ENCODE measurements at places on chromosomes 7 and 10.
A peak's percentile ranks its signal among the peaks of the same experiment; 100 is the strongest.

DNA sequence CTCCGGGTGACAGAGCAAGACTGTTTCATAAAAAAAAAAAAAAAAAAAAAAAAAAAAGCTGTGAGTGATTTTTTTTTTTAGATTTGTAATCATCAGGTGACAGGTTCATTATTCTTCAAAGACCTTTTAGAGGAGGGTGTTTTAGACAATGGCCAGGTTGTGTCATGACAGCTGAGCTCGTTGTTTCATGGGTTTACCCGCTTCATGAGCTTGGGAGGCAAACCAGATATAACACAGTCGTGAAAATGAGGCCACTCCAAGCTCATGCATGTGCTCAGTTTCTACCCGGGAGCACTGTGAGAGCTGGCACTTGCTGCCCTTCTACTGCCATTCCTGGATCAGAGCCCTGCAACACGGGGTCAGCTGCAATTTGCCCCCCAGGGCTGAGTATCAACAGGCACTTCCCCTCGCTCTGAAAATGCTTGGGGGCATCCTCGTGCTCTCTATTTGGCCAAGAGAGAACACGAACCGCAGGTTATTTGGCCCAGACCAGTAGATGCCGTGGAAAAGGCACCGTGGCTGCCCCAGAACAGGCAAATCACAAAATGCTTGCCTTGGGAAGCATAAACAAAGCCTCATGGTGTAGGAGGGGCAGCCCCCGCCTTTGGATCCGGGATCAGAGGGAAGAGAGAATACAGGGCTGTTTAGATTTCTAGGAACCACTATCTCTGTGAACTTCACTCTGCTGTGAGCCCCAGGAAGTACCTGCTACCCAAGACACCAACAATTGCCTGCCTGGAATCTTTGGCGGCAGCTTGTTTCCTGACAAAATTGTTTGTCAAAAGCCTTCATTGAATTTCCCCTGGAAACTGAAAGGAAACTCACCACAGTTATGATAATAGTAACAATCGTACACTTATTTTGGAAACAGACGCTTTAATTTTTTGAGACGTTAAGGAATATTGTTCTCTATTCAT lies 371.0 kb downstream of the FRMD4A start:
- no peak for DNase-seq

GRCh38 chr10:69387500-69387899 lies 29.2 kb downstream of the TACR2 start:
- DNase-seq: no peak

- DNase-seq: no peak
These were observed 136.9 kb downstream of the MBL2 start for GRCh38 chr10:52635651-52636050.

- no peak for DNase-seq
These were observed 1.3 kb downstream of the CTTNBP2 start for GRCh38 chr7:117871778-117872538.

GRCh38 chr10:9437131-9437530 lies 1382.6 kb downstream of the GATA3 start:
- DNase-seq: no peak

DNA sequence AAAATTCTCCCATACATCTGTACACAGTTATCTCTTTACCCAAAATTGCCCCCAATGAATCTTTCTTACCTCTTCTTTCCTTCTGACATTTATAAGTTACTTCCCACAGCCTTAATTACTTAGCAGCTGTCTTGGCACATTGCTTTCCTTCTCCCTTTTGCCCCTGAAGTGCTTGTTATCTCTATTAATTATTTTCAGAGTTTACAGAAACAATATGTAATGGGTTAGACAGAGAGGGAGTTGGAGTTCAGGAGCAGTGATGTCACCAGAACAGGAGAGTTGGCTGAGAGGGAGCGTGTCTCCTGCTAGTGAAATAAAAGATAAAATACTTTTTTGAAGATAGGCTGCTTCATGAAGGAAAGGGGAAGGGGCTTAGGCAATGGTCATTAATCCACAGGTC lies 57.4 kb downstream of the ITGB8 start:
- no peak for DNase-seq

GRCh38 chr7:100088621-100089457 lies at the start of gene COPS6:
Gene COPS6, plus strand, starts transcription at chr7:100088969. Its CDS starts 22 bp downstream, at chr7:100088991.
- DNase-seq: no peak

DNA sequence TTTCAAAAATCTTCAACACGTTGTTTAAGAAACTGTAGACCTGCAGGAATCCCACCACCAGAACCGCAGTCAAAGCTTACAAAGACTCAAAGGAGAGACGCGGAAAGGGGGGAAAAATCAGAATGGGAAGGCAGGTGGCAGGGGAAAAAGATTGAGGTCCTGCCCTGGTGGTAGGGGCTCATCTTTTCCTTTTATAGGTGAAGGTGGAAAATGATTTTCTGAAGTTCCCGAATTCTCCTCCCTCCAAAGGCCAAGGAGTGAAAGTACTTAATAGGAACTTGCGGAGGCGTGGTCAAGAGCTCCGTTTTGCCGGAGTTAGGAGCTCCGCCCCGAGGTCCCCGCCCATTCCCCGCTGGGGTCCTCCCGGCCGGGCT lies 724 bp downstream of the BBIP1 start:
- peak; percentile 78 for DNase-seq

DNA sequence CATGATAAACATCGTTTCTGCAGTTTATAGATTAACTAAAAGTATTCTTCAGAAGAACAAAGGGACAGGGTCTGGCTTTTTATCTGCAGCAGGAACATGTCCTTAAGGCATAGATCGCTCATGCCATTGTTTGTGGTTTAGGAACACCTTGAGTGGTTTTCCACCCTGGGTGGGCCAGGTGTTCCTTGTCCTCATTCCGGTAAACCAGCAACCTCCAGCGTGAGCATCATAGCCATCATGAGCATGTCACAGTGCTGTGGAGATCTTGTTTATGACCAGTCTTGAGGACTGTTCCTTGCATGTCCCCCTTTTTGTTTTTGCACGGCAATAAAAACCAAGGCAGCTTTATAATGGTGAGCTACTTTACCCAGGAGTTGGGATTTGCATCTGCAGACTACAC lies 33.9 kb downstream of the STOX1 start:
- no peak for DNase-seq

- DNase-seq: no peak
These were observed 174.0 kb upstream of the NEBL start for GRCh38 chr10:21071001-21071673.

DNA sequence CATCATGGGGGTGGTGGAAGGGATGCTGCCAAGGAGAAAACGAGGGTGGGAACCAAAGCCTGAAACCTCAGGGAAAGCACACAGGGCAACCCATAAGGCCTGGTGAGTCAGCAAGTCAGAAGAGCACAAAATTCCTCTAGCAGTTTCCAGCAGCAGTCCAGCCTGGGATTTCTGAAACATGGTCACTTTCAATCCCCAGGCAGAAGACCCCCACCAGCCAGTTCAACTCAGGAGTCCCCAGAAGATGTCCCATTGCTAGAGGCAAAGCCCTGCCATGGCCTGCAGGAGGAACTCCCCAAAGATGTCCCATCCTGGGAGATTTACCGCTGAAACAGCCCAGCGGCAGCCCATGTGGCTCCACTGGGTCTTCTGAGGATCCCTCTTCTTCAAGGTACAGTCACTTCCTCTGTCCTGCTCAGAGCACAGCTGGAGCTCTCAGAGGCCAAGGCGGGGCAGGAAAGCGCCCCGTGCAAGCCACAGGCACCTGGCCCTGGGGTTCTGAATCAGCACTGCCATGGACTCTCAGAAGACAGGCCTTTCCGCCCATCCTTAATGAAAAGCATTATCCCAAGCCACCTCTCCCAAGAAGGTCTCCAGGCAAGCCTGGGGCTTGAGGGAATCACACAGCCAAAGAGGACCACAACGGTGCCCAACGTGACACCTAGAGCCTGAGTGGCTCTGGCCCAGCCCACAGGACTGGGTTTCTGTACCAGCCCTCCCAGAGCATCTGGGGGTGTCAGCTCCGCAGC lies 196.9 kb downstream of the GRID1 start:
- DNase-seq: no peak

DNA sequence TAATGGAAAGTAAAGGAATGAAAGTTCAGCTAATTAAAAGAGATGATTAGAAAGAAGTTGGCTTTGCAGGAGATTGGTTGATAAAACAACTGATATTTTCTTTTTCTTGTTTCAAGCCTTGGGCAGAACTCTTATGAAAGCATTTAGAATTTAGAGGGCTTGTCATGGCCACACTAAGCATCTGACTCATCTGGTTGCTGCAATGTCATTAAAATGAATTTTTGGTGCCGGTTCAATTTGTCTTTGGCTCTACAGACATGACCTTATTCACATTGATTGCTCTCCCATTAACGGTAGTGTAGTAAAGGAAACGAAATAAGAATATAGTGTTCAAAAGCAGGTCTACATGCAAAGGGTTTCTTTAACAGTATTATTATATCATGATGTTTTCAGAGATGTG lies 1012.4 kb upstream of the C7orf33 start:
- DNase-seq: no peak

- DNase-seq: no peak
These were observed 69.1 kb upstream of the ITGB1 start for GRCh38 chr10:33027088-33027487.

Measured in AG09309 (cell line).